ENCODE measurements at places on chromosomes 12 and 14.

DNA sequence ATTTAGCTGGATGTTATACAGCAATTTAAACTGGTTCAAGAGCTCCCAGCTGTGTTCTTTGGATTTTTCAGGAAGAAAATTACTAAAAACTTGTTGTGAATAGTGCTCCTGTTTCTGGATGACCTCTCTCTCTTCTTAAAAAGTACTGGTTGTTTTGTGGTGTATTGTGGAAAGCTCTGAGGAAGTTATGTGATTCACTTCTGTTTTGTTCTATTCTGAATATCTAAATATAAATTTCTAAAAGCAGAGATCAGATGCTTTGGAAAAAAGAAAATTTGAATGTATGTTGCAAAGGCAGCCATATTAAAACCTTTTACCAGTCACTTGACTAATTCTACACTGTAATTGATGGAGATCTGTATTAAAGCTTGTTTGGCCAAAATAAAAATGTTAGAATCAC lies 3.4 kb upstream of the C3AR1 start:
- no peak for DNase-seq

DNA sequence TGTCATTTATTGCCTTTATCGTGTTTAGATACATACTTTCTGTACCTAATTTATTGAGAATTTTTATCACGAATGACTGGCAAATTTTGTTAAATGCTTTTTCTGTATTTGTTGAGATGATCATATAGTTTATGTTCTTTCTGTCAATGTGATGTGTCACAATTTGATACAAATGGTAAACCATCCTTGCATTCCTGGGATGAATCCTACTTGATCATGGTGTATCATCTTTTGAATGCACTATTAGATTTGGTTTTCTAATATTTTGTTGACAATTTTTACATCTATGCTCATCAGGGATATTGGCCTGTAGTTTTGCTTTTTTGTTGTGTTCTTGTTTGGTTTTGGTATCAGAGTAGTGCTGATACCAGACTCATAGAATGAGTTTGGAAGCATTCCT lies 185.1 kb downstream of the NUBPL start:
- no peak for DNase-seq

GRCh38 chr12:12839003-12839395 lies 25.9 kb downstream of the DDX47 start:
- DNase-seq, result no peak

DNA sequence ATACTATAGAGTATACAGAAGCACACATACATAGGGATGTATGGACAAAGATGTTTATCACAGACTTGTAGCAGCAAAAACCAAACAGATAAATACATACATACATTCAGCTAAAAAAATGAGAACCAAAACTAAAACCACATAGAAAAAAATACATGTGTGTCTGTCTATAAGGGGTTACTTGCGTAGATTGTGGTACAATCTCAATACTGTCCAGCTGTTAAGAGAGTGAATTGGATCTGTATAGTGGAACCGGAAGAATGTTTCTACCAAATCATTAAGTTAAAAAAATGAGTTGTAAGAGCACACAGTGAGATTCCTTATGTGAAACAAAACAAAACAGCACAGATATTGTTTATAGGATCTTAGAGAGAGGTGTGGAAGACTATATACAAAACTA lies 44.2 kb upstream of the DCD start:
- DNase-seq, result no peak

DNA sequence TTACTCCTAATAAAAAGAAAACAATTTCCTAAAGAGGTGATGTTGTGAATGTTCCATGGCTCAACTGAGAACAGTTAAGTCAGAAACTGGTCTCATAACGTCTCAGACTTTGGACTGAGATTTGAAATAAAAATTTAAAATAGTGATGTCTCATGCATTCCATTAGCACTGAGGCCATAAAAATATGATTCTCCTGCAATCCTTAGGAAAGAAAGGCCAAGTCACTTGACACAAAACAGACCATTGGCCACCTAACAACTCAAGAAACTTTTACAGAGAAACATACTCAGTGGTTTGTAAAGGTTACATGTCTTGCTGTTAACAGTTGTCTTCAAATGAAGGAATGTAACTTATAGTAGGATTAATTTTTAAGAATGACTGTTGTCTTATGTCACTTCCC lies 58.1 kb downstream of the STAB2 start:
- DNase-seq, result no peak

- DNase-seq, result peak; percentile 62
These were observed 15.3 kb downstream of the TAOK3 start for GRCh38 chr12:118357257-118358007.

- DNase-seq, result no peak
These were observed 49.0 kb upstream of the ISM2 start for GRCh38 chr14:77547512-77548180.

DNA sequence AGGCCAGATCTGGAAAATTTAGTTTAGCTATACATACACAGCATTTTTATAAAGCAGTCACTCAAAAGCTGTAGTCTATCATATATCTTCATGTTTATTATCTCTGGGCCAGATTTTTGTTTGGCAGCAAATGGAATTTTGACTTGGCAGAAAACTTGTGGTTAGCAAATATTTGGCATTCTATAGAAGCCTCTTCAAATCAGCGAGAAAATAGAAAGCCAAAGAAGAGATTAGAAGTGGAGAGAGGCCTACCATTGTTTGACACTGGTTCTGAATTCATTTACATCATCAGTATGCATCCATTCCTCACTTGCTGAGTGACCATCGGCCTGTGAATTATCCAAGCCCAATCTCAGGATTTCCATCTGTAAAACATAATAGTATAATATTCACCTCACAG lies 1077.6 kb downstream of the GALC start:
- DNase-seq, result no peak

DNA sequence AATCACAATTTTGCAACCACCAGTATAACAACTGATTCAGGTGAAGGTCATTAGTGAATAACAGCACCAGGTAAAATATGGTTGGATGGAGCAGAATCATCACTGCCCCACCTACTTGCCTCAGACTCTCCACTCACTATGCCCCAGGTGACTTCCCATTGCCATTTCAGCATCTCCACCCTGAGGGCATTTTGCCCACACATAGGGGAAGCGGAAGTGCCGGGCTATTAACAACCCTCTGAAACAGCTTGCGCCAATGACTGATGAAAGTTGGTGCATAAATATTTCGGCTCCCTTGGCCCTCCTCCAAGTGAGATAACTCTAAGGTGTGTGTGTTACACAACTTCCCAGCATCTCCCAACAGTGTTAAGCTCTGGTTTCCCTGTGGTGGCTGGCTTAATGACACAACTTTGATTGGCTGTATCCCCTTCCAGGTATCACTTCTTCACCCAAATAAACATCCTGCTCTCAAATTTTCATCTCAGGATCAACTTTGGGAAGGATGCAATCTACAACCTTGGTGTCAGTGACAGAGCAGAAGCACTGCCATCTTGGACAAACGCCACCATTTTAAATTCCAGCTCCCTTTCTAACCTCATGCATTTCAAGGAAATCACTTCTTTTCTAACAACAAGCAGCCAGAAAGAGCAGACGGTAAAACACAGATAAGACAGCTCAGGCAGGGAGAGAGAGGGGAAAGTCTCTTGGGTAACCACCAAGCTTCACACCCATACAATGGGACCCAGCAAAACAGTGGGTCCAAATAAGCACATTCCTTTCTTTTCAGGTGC lies 73.6 kb upstream of the PPP2R5C start:
- no peak for DNase-seq

DNA sequence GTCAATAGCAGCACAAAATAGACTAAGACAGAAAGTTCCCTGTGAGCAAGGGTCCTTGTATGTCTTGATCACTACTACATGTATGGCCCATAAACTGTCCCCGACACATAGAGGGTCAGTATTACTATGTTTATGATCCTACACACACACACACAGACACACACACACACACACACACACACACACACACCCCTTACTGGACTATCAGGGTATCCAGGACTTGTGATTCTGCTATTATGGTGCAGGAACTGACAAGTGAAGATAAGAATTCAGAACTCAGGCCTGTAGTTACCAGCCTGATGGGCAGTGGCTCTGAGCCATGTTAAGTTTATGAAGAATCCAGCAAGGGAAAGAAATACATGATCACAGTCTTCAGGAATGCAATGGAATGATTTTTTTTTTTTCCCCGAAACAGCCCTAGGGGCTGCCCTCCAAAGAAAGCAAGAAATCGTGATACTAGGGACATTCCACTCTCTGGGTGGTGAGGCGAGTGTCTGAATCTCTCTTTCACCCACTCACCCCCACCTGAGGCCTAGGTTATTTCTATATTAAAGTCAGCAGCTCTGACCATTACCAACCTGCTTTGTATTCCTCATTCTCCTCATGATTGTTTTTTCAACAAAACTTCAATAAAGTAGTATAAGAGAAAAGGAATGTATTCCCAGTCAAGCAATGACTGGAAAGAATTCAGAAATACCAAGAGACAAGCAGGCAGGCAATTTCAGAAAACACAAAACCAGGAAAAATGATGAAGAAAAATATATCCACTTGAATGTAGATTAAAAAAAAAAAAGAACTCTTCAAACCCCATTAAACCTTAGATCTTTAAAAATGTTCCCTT lies 105.8 kb downstream of the AVPR1A start:
- DNase-seq, result no peak
